ENCODE measurements at places on chromosomes 3 and 15.
A peak's percentile ranks its signal among the peaks of the same experiment; 100 is the strongest.

- DNase-seq, result no peak
Observed at GRCh38 chr3:136197159-136197793, 1.1 kb upstream of the MSL2 start.

DNA sequence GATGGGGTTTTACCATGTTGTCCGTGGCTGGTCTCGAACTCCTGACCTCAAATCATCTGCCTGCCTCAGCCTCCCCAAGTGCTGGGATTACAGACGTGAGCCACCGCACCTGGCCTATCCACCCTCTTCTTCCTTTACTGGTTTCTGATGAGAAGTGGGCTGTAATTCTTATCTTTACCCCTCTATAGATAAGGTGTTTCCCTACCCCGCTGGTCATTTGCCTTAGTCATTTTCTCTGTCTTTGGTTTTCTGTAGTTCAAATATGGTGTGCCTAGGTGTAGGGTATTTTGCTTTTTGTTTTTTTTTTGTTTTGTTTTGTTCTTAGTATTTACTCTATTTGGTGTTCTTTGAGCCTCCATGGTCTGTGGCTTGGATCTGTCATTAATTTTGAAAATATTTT, 41.3 kb downstream of the APBA2 start:
- DNase-seq, result no peak

DNA sequence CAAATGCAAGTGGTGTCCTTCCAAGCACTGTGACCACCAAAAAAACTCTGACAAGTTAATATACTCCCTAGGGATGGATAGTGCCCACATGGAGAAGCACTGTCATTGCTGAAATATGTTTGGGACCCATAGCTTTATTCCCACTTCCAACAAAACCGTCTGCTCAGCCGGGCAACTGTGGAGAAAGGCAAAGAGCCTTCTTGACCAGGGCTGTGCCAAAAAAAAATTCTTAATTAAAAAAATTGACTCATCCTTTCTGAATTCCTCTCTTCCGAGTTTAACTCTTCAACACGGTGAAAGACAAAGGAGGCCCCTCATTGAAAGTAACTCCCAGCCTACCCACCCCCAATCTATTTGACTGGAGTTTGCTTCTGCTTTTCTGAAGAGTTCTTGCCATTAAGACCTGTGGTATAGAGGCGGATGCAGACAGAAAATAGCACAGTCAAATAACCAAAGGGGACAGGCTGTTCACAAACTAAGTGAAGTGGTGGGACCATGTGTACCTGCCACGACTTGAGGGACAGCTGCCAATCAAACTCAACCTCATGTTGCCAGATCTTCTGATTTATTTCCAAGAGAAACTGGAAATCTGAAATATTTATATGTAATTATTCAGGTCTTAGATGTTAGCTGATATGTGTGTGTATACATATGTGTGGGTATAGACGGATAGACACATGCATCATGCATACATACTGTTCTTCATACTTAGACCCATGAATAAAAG, 135.4 kb upstream of the PFN2 start:
- DNase-seq, result no peak

- no peak for DNase-seq
Observed at GRCh38 chr15:65346856-65347598, 30.8 kb downstream of the IGDCC3 start.

GRCh38 chr15:38690719-38691332, 126.2 kb upstream of the RASGRP1 start:
- DNase-seq, result peak; percentile 82

DNA sequence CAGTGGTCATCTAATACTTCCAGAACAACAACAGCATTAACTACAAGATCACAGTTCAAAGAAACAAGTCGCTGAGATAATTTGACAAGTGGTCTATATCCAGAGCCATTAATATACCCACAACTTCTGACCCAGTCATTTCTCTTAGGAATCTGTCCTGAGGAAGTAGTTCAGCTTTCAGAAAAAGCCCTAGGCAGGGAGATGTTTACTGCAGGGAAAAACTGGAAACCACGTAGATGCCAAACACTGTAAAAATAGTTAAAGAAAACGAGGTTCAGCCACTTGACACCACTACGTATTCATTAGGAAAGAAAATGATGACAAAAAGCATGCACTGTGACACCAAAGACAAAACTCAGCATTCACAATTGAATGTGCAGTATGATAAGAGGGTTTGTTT, 22.3 kb upstream of the CDCP1 start:
- no peak for DNase-seq

- DNase-seq, result peak; percentile 61
Observed at GRCh38 chr3:184259878-184260723, 1.3 kb downstream of the CAMK2N2 start.

DNA sequence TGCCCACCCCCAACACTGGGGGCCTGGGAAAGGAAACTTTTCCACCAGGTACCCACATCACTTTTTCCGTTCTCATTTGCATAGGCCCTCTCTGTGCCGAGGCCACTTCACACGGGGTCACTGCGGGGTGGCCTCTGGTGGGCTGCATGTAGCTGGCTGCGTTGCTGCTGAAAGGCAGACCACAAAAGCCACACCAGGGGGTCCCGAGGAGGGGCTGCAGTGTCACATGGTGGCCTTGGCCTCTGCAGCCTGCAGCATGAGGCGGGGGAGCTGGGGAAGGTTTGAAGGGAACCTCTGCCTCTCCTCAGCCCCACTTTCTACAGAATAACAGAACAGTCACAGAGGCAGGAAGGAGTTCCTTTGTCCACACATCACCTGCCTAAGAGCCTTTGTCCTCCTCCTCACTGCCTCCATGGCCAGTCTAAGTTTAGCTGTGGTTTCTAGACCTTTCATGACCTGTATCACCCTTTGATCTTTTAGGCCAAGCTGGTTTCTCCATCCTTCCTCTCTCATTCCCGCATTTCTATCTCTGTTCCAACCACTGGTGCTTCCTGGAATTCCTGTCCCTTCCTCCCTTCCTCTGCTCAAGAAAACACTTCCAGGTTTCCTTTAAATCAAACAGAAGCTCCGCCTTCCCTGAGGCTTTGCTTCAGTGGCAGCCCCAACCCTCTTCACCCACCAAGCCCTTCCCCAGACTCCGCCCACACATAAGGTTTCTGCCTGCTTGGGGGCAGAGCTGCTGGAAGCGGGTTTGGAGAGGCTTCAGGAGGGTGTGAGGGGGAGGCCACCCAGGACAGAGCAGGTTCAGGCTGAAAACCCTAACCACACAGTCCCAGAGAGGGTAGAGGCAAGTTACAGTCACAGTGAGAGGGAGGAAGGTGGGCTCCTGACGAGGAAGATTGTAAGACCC, 150.7 kb upstream of the TLE3 start:
- DNase-seq, result no peak

DNA sequence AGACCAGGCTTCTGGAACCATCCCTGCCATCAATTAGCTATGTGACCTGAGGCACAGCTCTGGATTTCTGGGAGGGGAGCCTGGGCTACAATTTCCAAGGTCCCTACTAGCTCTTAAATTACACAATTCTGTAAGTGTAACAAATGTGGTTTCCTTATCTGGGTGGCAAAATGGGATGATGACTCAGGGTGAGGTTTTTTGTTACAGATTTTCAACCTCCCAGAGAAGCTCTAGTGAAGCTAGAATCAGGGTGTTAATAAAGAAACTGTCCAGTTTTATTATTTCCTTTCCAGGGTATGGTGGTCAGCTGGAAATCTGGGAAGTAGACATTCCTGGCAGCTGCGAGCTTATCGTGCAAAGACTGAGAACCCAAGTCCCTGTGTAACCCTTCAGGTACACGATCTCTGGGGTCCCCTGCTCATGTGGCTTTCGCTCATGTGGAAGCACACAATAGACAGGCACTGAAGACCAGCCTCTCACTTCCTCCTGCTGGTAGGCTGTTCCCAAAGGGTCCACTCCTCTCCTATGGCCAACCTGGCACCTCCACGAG, 7.3 kb downstream of the RAB27A start:
- DNase-seq, result peak; percentile 70

DNA sequence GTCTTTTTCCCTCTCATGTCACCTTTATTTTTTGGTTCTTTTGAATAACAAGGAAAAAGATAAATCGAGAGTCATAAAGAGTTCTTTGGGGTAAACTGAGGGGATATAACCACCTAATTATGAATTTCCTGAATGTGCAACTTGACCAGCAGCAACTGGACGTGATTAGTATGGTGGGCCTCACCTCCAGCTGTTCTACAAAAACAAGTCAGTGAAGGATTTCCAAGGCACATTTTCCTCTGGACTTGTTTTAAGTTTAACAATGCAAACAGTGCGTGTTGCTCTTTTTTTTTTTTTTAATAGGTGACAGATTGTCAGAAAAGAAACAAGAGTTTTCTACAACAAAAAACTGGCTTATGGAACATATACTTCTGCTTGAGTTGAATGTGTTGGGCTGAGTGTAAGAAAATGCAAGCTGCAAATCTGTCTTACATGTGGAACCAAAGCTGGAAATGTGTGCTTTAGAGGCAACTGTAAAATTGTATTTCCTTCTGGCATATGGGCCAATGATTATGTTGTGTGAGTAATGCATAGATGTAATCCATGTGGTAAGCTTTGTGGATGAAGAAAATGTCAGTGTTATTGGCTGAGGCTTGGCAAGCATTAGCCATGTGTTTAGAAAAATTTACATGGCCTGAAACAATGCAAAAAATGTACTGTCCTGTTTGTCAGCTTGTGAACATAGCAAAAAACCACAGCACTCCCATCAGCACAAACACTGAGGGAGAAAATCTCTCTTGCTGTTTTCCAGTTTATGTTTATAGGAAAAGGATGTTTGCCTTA, 44.5 kb upstream of the FNDC3B start:
- no peak for DNase-seq

DNA sequence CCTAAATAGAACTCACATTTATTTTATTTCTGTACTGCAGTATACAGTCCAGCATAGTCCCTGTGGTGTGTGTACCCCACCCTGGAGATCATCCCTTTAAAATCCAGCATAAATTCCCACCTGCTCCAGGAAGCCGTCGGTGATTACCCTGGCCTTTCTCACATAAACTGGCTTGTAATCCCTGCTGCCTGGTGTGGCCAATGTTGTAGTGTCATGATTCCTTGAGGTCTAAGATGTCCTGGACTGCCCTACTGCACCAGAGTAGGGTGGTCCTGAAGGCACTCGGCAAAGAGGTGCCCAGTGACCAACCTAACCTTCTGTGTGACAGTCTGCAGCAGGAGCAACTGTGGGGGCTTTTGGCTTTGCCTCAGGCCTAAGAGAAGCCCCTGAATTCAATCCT, 58.9 kb downstream of the ITGA11 start:
- DNase-seq, result no peak

GRCh38 chr3:104101736-104102135, 1265.0 kb upstream of the ALCAM start:
- DNase-seq, result no peak

DNA sequence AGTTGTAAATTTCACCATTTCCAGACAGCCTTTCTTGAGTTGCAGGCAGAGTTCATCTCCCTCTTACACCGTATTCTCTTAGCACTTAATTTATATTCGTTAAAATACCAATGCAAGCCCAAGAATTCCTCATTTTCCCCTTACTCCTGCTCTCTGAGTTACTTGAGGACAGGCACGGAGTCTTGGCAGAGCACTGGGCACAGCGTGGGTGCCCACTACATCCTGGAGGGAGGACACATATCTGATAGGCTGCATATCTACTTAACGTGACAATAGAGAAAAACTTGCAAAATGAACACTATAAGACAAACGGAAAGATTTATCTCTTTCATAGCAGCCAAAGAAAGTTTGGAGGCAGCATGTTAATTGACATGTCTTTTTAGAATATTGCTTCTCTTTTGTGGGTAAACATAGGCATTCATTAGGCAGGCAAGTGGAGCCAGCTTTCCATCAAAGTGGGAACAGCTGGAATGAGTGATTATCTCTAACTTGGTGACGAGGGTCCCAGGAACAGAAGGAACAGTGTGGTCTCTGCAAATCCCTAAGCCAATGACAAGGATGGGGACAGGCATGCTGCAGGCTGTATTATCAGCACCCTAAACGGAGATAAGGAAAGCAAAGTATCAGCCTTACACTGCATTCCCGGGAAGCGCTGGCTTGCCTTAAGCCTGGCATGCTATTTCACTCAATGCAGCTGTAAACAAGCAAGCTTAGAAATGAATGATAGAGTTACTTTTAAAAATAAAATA, 116.5 kb downstream of the RTP4 start:
- no peak for DNase-seq

GRCh38 chr3:63580151-63580550, 72.3 kb upstream of the SNTN start:
- no peak for DNase-seq

DNA sequence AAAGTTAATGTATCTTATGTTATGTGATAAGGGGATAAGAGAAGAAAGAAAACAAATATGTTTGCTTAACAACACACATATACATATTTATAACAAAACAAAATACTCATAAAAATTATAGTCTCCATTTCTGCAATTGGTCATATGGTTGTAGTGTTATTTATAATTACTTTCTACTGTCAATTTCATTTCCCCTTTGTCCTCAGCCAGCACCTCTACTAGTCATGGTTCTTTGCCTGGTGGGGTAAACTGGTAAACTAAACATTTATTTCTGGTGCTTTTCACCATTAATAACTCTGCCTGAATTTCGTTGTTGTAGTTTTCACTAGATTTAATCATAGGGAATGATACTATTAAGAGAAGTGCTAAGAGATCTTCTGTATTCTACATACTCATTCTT, 88.0 kb upstream of the ALCAM start:
- no peak for DNase-seq

DNA sequence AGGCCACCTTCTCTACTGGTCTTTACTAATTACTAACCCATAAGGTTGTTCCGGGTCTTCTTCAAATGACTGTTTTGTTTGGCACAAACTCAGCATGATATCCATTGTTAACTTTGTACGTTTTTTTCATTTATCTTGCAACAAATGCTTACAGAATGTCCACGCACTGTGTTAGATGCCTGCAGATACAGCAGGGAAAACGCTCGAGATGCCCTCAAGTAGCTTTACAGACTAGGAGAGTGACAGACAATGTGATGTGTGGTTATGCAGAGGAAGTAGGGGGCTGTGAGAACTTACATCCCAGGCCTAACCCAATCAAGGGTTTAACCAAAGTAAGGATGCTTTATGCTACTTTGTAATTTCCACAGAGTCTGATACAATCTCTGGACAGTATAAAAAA, 949 bp upstream of the RFC4 start:
- DNase-seq, result peak; percentile 58
